ENCODE measurements at places on chromosomes 7 and 10. TPM values are rescaled to one million over a fixed set of nuclear protein-coding genes. Genes with fewer than 3 reads are reported as not detected.

The GNB2 gene
- total RNA-seq, result 255 TPM

GRCh38 chr10:91127341-91128082 is 93.0 kb upstream of the PCGF5 start:
- no peak for DNase-seq

GRCh38 chr7:135246191-135246825 is 12.7 kb downstream of the STRA8 start:
- no peak for DNase-seq

GRCh38 chr10:126042906-126043305 is 146.5 kb downstream of the FANK1 start:
- DNase-seq, result no peak

The TMEM130 gene
- total RNA-seq, result 57.0 TPM

The SAP25 gene
- total RNA-seq, result 0.81 TPM

The LIPK gene
- not detected for total RNA-seq

DNA sequence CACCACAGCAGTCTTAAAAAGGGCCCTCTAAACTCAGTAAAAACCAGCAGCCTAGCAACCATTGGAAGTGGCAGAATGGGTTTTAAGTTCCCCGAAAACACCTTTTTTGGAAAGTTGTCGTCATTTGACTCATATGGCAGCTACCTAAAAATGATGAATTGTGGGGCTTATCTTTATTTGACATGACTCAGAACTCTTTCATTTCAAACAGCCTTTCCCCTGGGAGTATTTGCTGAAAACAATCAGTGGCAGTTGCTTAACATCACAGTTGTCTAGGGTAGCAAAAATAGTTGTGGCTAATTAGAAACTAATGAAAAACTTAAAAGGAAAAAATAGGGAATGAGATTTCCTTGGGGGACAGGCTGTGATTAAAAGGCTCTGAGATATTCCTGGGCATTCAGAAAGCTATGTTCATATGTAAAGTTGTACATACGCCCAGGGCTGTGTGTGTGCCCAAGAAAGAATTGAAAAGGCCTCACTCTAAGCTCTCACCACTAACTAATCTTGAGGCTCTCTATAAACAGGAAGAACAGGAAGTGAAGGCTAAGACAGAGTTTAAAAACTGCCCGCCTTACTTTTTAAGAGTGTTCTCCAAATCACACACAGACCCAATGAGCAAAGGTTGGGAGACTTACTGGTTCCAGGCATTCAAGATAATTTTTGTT is 81.7 kb upstream of the HECTD2 start:
- DNase-seq, result no peak

- no peak for DNase-seq
These were observed 35.9 kb downstream of the UPF2 start for GRCh38 chr10:12006671-12007070.

- DNase-seq, result no peak
These were observed 125.4 kb upstream of the BET1 start for GRCh38 chr7:94129443-94130140.

DNA sequence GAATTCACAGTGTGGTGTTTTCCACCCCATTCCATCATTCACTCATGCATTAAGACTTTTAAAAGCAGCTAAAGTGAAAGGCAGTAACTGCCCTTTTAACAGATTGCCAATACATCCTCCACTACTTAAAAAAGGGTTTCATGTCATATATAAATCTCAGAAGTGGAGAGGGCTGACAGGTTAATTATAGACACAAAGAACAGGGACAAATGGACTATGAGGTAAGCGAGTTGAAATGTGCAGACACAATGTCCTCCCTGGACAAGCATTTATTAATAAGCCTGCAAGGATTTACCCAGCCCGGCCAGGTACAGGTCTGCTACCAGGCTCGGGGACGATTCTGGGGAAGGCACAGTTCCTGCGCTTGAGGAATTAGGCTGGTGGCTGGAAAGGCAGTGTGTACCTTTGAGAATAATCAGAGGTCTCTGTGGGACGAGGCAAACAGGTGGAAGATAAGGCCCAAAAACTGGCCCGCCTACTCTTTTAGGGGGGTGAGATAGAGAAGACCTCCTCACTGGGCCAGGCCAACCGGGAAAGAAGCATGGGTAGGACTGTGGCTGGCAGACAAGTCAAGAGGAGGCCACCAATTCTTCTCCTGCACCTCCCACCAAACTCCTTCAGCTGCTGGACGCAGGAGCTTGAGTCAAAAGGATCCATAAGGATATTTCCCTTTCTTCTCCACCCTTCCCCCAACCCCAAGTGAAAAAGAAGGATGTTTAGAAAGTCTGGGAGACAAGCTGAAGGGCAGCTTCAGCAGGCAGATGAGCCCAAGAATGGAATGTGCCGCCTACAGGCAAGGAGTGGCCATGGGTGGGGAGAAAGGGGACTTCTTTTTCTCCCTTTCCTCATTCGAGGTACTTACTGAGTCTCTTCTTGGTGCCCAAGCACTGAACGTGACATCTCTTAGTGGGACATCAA is 1.5 kb downstream of the PDLIM1 start:
- no peak for DNase-seq

DNA sequence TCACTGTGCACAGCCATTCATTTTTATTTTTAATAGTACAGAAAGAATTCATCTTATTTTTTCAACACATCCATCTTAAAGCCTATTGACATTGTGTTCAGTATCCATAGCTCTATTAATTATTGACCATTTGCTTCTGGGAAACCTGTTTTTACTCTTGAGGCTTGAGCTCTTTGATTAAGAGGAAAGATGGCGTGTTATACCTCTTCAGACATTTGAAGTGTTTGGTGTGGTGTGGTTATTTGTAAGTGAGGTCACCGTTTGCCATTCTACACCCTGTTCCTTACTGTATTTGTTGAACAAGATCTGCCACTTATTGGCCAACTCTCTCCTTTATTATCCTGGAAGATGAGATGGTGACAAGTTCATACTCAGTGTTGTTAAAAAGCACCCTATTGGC is 18.4 kb downstream of the C7orf57 start:
- no peak for DNase-seq

DNA sequence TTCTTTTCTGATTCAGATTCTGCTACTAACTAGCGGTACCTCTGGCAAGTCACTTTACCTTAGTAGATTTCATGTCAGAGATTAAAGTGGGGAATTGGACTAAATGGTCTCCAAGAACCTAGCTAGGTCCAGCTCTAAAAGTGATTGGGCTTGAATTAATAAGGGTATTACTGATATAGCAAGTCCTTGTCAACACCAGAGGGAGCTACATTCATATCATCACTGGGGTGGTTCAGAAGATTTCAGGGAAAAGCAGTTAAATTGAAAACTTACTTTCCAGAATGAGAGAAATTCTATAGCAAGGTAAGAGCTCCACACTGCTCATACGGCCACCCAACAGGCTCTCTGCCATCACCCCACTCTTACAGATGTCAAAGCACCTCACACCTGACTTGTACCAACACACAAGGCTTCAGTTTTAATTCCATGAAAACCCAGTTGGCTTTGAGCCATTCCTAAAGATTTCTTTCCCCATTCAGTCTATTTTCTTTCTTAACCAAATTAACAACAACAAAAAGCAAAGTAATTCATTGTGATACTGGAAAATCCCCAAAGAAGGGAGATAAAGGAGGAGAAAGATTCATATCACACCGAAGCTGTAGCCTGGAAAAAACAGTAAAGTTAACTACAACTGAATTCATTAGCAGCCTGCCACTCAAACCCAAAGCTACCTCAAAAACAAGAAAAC is 38.0 kb upstream of the SPOCK2 start:
- no peak for DNase-seq

The ZNF716 gene
- not detected for total RNA-seq

DNA sequence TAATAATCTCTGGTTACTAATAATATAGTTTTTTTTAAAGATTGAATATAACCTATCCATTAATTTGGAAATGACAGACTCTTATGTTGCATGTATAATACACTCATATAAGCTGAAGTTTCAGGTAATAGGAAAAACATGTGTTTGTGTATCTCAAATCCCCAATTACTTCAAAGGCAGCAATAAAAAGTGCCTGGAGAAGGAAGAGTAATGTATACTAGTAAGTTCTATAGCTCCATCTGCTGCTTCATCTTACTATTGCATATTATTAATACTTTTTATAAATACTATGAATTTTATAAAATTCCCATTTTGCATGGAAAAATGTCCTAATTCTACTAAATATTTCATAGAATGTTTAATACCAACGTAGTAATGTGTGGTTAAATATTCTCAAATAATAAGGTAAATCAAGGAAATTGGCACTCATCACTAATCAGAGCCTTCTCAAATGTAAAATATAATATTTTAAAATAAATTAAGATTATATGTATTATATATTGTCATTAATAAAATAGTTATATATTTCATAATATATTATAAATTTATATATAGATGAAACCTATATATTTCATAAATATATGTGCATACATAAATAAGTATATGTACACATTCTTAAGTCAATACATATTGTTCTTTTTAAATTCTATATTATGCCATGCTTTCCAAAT is 311.9 kb downstream of the HGF start:
- no peak for DNase-seq

GRCh38 chr10:112565434-112566053 is 118.5 kb downstream of the VTI1A start:
- DNase-seq, result no peak

The CNNM1 gene
- total RNA-seq, result 0.35 TPM

DNA sequence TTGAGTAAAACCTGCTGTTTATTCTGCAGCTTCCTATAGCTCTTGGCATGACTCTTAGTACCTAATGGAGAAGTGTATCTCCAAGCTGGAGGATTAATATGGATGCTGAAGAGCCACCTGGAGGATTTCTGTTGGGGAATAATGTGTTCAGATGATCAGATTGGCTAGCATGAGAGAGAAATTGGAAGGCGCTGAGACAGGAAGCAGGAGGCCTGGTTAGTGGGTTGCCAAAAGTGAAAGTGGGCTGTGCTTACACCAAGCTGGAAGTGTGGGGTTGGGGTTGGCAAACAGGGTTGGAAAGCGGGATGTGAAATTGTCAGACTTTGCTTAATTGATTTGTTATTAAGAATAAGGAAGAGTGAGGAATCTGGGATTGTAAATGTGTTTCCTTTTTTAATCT is 111.8 kb upstream of the PLPP4 start:
- no peak for DNase-seq

The FOXI2 gene
- total RNA-seq, result not detected

The CLRN3 gene
- not detected for total RNA-seq

DNA sequence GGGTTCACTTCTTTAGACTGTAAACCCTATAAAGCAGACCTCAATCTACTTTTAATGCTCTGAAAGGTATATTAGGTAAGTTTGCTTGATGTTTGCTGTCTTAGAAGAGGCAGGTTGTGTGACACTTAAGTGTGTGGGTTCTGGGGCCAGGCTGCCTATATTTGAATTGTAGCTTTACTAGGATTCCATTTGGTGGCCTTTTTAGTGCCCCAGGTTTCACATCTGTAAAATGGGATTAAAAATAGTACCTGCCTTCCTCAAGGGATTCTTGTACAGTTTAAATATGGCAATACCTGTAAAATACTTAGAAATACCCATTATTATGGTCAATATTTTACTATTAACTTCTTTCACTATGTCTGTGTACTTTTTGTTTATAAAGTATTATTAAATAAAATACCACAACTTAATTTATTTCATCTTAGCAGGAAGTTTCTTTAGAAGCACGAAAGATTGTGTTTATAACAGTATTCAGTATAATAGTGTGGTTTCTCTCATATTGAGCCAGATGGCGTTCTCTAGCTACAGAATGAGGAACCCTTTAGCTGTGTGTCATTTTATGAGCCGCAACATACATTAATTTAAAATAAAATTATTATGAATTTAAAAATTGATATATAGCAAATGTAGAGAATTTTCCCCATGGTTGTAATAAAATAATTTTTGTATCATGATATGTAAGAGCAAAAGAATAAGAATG is 94.2 kb downstream of the CDK14 start:
- DNase-seq, result no peak

DNA sequence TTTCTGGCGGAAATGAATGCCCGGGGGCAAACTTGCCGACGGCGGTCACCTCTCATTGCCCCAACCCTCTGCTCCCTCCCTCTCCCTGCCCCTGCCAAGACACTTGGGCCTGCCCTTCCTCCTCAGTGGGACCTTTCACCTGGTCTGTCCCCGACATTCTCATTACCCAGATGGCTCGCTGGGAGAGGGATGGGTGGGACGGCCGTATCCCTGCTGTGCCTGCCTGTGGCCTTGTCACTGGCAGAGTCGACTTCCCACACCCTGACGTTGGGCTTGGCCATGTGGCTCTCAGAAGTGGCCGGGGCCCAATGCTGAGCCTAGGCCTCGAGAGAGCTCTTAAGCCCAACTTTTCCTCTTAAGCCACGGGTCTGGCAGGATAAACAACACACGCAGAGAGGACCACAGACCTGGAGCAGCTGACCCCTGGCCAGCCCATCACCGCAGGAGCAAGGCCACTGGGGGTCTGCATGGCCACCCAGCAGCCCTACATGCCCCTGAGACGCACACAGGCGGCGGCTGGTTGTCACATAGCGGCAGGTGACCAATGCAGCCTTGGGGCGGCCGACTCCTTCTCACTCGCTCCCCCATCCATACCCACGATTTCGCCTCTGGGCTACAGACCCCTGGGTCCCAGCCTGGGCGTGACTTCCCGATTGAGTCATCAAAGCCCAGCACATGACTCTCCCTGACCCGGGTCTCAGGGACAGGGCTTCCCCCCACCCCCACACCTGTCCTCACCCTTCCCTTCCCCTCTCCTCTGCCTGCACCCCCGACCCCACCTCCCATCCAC is 40.1 kb downstream of the SLC29A4 start:
- no peak for DNase-seq

- no peak for DNase-seq
These were observed 139.3 kb downstream of the ELAPOR2 start for GRCh38 chr7:86920154-86920553.

- no peak for DNase-seq
These were observed 158.0 kb upstream of the PTN start for GRCh38 chr7:137501562-137501961.

DNA sequence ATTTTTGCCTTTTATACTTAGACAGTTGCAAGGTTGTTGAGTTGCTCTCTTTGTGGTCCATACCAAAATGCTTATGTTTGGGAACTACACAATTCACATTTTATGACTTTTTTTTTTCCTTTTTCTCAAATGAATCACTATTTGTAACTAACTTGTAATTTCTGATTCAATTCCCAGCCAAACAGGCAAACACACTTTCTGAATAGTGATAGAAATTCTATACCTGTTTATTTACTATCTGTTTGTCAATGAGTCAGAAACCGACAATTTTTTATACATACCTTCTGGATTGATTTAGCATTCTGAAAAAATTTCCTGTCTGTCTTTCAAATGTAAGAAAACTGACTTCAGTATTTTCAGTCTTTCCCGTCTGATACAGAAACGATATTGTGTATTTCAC is 69.1 kb downstream of the MBL2 start:
- no peak for DNase-seq

DNA sequence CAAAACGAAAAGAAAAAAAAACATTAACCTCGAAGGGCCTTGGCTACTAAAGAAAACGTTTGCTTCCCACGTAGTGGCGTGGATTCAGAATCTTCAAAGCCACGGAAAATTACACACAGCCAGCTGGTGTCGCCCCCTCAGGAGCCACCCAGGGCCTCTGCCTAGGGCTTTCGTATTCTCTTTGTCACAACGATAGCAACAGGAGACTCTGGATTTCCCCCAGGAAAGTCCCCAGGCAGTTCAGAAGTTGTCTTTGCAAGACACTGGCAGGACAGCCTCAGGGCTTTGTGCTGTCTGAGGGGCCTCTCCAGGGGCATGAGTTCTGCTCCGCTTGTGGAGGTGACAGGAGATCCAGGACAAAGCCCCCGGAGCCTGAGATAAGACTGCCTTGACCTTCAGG is 150.2 kb upstream of the INSYN2A start:
- no peak for DNase-seq

- no peak for DNase-seq
These were observed 33.3 kb upstream of the MAT1A start for GRCh38 chr10:80322711-80323110.

All from thoracic aorta (tissue), 2 donors.